ENCODE measurements at places on chromosomes 3 and 15. TPM values are rescaled to one million over a fixed set of nuclear protein-coding genes. Genes with fewer than 3 reads are reported as not detected.

DNA sequence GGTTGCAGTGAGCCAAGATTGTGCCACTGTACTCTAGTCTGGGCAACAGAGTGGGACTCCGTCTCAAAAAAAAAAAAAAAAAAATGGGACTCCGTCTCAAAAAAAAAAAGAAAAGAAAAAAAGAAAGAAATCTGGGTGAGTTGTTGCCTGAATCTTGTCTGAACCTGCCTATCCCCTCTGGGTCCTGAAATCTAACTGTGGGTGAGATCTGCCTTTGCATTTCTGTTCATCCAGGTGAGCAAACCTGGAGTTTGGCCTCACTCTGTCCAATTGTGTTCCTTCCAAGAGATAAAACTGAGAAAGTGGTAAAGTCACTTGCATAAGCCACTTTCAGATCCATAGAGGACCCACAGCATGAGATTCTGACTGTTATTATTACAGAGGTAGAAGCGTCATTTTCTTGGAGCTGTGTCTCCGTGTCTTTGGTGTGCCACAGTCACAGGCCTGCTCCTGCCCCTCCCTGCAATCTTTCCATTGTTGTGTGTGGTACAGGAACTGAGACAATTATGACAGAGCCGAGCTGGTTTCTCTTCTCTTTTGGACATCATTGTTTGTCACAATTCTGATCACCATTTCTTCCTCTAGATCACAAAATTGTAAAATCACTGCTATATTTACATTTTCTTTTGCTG lies 235.9 kb downstream of the LPP start:
- no peak for DNase-seq

DNA sequence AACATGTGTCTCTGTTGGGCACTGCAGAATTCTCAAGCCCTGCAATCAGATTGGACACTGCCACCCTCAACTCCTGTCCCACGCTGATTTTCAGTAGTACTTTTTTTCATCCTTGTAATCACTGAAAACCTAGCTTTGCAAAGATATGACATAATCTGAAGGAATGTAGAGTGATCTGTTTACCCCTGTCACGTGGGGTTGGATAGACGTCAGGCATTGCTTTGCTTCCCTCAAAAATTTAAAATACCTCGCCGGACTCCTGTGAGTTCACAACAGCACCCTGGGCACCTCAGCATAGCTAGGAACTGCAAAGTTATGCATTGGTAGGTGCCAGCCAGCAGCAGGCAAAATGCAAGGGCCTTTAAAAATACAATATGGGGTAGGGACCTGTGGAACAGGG lies 71.1 kb upstream of the OXTR start:
- DNase-seq, result peak; percentile 90

GRCh38 chr15:88894348-88894818 lies 961 bp downstream of the HAPLN3 start:
- peak; percentile 34 for DNase-seq

DNA sequence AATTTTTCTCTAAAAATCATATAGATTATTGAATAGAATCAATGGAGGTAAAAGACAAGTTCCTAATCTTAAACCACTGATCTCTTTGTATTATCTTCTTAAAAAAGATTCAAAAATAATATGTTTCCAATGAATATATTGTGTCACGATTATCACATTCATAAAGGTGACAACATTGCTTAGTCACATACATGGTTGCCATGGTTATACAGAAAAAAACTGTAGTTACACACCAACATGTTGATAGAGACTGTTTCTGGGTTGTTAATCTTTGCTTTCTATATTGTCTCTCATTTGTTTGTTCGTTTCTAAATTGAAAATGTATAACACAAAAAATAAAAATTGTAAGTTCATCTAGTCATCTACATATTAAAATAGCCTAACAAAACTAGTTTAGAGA lies 376.0 kb upstream of the ALCAM start:
- DNase-seq, result no peak

DNA sequence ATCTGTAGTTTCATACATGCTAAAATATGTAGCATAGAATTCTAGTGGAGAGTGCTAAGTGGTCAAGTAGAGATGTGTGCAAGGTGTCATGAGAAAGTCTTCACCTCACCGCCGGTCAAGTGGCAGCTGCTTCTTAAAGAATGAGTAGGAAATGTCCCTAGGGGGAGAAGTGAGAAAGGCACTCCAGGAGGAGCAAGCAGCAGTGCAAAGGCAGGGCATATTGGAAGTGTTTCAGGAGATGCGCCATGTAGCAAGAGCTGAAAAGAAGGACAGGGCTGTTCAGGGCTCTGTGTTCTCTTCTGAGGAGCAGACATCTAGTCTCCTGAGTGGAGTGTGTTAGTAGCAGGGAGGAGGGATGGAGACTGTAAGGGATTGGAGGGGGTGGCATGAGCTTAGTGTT lies 312.4 kb upstream of the SEMA6D start:
- no peak for DNase-seq

DNA sequence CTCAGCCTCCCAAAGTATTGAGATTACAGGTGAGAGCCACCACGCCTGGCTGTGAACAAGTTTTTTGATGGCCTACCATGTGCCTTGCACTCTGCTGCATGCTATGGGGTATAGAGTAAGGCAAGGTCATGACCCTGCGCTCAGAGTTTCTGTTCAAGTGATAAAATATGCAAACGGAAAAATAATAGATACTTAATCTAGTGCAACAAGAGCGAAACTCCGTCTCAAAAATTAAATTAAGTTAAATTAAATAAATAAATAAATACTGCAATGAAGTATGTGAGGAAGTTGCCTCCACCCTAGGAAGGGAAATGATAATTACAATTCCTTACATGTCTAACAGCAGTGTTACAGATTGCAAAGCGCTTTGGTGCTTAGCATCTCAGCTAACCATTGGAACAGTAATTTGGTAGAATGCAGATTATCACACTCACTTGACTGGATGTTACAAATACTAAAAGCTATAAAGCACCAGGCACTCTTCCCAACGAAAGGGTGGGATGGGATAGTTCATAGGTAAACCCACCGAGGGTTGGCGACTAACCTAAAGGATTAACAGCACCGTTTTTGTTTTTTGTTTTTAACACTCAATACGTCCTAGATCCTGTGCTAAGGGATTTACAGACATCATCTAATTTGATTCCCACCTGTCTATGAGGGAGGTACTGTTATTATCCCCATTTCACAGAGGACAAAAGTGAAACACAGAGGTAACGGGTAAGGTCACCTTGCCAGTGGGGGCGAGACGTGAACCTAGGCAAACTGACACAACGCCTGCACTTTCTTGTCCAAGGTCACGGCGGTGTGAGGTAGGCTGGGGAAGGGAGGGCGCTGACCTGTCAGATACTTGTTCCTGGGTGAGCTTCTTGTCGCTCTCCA lies 793 bp upstream of the FANCD2 start:
- DNase-seq, result no peak

The ACKR2 gene
- total RNA-seq, result under 0.01 TPM

The PEX5L gene
- total RNA-seq, result 0.51 TPM

The SKOR1 gene
- total RNA-seq, result 0.17 TPM

The CLPX gene
- 42.1 TPM for total RNA-seq

The ARIH1 gene
- 27.9 TPM for total RNA-seq

All from fibroblast of lung (primary cell).